MM.1S (cell line): ENCODE measurements at places on chromosomes 11 and 22.

DNA sequence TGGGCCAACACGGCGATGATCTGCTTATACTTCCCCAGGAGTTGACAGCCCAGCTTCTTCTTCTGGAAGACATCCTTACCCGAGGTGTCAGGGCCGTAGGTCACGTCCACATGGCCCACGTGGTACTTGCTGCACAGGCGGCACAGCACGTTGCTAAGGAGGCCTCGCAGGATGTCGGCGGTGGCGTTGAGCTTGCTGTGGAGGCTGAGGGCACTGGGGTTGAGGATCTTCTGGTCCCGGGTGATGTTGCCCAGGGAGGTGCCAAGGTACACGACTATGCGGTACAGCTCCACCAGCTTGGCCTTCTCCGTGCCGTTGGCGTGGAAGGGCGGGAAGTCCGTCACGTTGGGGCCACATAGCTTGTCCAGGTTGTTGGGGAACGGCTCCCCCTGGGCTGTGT, 2.9 kb downstream of the LIF start:
- no peak for DNase-seq

DNA sequence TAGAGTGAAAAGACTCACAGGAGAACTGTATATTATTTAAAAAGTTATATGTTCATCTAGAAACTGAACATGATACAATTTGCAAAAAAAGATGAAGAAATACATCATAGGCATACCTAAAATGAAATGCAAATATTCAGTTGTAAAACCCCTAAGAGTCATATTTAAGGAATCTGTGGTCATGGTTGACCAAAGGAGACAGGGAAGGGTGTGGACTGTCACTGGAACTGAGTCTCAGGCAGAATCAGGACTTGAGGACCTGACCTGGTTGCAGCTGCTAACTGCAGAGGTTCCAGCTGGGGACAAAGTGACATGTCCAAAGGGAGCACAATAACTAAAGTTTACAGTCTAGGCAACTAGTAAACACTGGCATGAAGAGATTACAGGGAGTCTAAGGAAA, 211.3 kb upstream of the RAG2 start:
- no peak for DNase-seq

GRCh38 chr11:94424662-94425061, 23.4 kb upstream of the GPR83 start:
- no peak for DNase-seq

DNA sequence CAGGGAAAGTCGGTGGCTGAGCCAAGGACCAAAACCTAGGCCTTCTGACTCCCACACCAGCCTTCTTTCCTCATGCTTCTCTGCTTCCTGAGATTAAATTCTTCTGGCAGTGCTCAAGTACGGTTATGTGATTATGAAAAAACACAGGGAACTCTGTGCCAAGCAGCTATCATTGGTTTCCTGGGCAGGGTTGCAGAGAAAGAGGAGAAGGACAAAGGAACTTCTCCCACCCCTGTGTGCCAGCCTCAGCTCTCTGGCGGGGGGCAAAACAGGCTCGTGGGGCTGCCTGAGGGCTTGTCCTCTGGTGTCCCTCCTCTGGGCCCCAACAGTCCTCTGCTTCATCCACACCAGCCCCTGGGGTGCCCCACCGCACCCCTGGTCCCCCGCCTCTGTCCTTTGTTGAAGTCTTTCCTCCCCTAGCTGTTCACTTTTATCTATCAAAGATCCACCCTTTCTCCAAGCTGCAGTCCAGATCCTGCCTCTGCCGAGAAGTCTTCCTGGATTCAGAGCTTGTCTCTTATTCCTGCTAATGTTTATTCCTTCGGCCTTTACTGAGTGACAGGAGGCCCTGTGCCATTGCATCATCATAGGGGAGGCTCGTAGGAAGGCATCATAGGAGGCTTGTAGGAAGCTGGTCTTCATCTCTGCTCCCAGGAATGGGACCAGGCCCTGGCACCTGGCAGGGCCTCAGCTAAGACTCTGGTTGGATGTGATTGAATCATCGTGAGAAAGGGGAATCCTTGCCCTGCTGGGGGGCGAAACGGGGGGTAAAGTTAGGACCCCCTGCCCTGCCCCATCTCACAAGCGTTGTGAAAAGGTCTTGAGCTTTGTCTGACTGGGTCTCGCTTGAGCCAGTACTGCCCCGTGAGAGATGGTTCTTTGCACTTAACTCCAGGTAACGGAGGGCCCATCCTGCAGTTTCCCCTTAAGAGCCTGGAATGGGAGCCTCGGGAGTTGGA, 11.5 kb upstream of the FTH1 start:
- DNase-seq = no peak

- no peak for DNase-seq
Measured at GRCh38 chr11:80371931-80372330, 931.1 kb upstream of the TENM4 start.

GRCh38 chr22:22709719-22710445, 65.5 kb downstream of the GGTLC2 start:
- no peak for DNase-seq

GRCh38 chr11:42296910-42297309, 837.5 kb upstream of the LRRC4C start:
- DNase-seq = no peak

DNA sequence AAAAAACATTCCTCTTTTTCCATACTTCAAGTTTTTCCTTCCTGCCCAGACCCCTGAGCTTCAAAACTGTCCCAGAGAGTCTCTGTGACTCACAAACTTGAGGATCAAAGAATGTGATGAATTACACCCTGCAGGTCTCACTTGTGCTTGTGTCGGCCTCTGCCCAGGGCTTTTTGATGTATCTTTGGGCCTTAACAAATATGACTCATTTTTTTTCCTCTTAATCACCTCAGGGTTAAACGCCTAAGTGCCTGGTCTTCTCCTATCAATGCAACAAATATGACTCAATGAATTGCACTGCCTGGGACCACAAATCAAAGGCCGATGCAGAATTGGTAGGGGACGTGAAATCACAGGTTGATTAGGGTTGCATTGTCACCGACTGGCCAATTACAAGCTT, 267.7 kb downstream of the LARGE1 start:
- DNase-seq = no peak

DNA sequence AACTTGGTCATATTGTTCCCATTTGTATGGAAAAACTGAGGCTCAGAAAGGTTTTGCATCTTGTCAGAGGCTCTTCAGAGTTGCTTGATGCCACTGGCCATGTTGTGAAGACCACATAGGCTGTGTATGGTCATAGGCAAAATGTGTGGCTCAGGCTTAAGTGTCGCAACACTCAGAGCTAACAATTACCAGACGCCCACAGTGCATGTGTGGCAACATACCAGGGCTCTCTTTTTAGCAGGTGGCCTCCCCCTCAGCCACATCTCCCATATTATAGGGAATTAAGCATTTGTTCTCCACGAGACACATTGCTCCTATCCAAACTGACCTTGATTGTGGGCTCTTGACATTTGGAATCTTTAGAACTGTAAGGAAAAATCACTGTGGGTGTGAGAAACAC, 802.5 kb downstream of the DLG2 start:
- DNase-seq = no peak

DNA sequence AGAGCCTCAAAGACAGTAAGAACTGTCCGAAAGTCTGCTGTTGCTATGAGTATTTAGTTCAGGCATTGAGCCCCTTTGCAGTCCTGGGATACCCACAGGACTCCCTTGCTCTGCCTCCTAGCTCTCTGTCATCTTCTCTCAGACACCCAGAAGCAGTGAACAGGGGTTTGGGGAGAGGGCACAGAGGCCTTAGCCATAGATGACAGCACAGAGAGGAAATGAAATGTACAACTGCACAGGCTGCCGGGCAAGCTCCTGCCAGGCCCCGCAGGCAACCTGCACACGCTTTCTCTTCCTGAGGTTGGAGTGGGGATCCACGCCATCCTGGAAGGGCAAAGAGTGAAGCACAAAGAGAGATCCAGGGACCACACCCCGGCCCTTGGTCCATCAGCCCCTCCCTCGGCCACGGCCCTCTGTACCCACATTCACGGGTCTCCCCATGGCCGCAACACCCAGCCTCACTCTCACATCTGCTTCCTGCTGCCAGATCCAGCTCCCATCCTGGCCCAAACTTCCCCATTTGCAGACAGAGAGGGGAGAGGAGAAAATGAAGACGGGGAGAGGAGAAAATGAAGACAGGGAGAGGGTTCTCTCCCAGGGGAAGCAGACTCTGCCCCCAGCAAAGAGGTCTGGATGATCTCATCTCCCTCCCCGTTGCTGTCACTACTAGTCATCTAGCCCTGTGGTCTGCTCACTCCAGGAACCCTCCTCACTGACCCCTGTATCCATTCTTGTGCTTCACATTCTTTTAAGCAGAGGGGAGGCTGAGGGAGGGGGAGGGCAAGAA, 40.7 kb downstream of the CD6 start:
- no peak for DNase-seq
